ENCODE measurements at places on chromosomes 13 and 19.

DNA sequence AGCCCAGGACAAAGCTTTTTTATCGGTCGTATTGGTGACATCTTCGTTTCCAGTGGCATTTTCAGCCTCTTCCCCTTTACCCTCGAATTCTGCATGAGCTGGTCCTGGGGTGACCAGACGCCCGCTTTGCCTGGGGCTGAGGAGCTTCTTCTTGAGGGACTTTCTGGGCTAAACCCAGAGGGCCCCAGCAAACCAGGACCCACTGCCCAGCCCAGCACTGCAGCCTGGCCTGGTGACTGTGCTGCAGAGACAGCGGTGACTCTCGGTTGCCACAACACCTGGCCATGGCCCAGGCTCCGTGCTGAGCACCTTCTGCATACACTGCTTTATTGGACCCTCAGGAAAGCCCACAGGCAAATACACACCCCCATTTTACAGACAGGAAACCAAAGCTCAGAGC lies 21.0 kb downstream of the SPACA7 start:
- no peak for DNase-seq

- no peak for DNase-seq
Observed at GRCh38 chr13:41500511-41500910, 43.2 kb downstream of the RGCC start.

GRCh38 chr19:16363133-16363851 lies 38.7 kb downstream of the KLF2 start:
- DNase-seq, result no peak

- DNase-seq, result no peak
Observed at GRCh38 chr19:30276011-30276882, 95.9 kb upstream of the ZNF536 start.

GRCh38 chr19:47408156-47408938 lies 11.0 kb downstream of the MEIS3 start:
- no peak for DNase-seq

- no peak for DNase-seq
Observed at GRCh38 chr13:31413516-31413915, 213.7 kb downstream of the B3GLCT start.

DNA sequence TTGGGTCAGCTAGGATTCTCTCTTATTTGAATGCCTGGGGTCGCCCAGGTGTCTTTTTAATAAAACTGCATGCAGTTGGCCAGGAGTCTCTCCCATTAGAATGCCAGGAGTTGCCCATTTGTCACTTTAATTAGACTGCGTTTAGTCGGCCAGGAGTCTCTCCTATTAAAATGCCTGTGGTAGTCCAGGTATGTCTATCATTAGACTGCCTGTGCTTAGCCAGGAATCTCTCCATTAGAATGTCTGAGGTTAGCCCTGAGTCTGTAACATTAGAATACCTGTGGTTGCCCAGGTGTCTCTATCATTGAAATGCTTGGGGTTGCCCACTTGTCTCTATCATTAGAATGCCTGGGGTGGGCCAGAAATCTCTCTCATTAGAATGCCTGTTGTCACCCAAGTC lies 1470.9 kb downstream of the UQCRFS1 start:
- no peak for DNase-seq

GRCh38 chr13:110353339-110353977 lies 46.4 kb downstream of the COL4A2 start:
- no peak for DNase-seq

DNA sequence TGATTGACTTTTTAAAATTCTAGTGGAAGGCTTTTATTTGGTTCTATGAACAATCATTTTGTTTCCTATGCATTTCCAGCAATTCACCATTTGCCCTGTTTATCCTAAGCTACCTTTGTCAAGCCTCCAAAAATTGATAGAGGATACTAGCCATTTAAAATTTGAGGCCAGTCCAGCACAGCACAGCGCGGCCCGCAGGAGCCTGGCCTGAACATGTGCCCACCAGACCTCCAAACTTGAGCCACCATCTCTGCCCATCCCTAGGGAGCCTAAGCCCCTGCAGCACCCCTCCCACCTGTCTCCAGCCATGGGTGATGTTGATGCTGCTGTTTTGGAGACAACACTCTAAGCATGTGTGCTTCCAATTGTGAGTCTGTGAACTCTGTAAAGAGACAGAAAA lies 57.5 kb downstream of the SPRYD7 start:
- no peak for DNase-seq

DNA sequence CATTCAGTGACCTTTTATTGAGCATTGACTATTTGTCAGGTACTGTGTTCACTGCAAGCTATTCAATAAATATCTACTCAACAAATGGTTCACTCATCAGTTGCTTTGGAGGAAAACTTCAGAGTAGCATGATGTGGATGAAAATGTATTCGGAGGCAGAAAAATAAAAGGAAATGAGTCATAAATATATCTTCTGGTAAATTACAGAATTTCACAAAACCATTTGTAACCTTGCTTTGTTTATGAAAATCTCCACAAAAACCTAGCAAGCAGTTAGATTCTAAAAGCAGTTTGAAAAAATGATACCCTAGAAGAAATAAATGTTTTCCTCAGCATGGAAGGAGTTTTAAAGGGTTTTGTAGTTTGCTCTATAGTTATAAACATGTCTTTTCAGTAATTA lies 399.6 kb downstream of the LMO7 start:
- no peak for DNase-seq

GRCh38 chr13:99501848-99502301 lies 603 bp downstream of the TM9SF2 start:
- DNase-seq, result no peak

GRCh38 chr19:35514282-35514809 lies 897 bp upstream of the DMKN start:
- no peak for DNase-seq

- no peak for DNase-seq
Observed at GRCh38 chr19:18869781-18870530, 26.0 kb downstream of the CERS1 start.

- no peak for DNase-seq
Observed at GRCh38 chr19:38900202-38900629, 447 bp downstream of the NFKBIB start.

GRCh38 chr19:54938906-54939305 lies 8.4 kb downstream of the NLRP7 start:
- DNase-seq, result no peak

DNA sequence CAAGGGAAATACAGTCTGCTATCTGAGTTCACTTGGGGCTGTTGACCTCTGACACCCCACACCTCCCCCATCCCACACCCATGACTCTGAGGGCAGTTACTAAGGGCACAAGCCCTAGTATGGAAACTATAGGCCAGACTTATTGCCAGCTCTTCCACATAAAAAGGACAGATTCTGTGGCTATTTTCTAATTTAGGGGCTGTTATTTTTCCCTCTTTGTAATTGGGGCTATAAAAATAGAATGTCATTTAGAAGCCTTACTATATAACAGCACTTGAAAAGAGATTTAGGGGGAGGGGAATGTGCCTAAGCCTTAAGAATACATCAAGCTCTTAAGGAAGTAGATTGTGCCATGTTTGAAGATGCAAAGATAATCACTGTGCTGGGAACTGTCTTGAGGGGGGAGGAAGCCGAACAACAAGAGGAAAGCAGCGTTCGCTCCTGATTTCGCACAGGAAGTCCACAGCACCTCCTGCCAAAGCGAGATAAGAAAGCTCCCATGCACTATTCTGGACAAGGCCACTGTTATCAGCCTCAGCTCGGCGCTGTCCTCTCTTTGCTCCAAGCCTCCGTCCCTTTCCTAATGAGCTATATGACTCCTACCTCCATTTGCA lies 86.6 kb downstream of the FLT1 start:
- DNase-seq, result no peak

DNA sequence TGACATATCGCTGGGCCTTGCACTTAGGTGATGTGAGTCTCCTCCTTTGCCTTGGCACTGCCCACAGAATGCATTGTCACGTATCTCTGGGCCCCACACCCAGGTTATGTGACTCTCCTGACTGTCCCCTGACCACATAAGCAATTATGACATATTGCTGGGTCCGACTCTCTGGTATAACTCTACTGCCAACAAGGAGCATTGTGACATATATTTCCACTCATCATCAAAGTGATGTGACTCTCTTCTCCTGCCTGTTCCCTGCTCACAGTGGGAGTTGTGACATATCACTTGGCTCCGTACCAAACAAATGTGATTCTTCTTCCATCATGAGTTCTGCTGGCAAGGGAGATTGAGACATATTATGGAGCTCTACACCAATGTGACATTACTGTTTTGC lies 15.4 kb upstream of the ZNF681 start:
- no peak for DNase-seq

DNA sequence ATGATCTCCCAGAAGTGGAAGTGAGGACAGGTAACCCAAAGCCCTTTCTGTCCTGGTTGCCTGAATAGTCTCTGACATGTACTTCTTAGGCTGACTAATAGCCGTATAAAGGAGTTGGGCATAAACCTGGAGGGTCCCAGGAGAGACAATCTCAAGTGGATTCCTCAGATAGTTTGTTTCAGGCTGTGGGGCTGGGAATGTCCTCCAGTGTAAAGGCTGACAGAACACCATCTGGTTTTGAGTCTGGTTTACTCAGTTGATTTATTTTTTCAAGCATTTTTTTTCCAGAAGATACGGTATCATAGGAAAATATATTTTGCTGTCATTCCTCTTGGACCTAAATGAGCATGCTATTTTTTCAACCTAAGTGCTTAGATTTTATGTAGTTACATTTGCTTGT lies 15.2 kb downstream of the HTR2A start:
- no peak for DNase-seq

GRCh38 chr13:39916330-39916729 lies 260.9 kb downstream of the COG6 start:
- no peak for DNase-seq

- no peak for DNase-seq
Observed at GRCh38 chr19:33604651-33605050, 17.1 kb upstream of the CHST8 start.

DNA sequence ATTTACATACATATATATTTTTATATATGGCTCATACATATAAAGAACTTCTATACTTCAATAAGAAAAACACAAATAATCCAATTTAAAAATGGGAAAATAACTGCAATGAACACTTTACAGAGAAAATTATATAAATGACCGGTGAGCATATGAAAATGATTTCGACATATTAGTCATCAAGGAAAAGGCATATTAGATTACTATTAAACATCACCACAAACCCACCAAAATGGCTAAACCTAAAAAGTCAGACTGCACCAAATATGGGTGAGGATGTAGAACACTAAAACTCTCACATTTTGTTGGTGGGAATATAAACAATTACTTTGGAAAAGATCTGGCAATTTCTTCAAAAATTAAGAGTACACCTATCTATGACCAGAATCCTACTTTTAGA lies 316.2 kb downstream of the ENOX1 start:
- no peak for DNase-seq

DNA sequence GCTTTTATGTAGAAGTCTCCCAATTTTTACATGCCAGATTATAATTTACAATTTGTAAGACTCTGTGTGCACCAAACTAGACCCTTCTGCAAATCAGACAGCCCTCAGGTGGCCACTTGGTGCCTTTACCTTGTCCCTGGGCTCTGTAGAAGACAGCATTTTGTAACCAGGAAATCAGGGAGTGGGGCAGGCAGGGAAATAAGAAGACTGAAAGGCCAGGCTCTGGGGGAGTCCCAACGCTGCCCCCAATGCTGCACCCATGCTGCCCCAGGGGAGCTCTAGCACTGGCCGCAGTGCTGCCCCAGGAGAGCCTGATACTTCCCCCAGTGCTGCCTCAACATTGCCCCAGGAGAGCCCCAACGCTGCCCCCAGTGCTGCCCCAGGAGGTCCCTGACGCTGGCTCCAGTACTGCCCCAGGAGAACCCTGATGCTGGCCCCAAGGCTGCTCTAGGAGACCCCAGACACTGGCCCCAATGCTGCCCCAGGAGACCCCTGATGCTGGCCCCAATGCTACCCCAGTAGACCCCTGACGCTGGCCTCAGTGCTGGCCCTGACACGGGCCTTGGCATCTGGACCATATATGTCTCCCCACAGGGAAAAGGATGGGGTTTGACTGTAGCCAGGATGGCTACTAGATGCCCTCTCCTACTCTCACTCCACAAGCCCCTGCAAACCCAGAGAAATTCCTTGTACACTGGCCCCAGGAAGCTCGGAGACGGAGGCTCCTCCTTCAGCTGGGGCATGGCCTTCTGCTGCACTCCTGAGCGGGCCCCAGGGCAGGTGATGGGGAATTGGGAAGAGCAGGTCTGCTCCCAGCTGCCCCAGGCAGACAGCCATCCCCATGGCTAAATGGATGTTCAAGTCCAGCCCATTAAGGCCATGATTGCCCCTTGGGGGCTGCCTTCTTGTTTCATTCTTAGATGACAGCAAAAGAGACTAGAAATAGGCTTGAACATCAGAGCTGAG lies 23.6 kb downstream of the VSTM2B start:
- DNase-seq, result no peak

DNA sequence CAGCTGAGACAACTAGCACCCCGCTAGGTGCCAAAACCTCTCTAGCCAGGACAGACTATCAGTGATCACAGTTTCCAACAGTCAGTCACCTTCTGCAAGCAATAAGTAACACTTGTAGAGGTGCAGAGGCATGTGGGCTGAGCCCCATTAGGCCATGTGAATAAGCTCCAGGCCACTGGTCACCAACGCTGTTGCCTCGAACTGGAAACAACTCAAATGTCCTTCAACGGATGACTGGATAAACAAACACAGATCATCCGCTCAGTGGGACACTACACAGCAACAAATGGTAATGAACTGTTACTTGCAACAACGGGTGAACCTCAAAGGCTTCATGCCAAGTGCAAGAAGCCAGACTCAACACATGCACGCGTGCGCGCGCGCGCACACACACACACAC lies 27.5 kb upstream of the TMEM160 start:
- DNase-seq, result no peak

DNA sequence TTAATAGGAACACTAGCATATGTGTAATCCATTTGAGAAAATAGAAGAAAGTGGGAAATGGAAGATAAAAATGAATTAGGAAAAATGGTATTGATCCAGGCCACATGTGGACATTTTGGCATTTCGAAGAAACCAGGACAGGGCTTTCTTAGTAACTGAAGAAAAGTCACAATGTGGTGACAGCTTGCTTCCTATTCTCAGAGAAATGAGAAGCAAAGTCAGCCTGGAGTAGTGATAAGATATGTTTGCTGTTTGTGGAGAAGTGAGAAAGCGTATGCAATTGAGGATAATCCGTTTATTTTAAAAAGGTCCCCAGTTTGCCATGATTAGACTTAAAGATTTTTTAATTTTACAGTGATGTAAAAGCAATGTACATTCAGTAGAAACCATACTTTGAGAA lies 127.9 kb downstream of the SLITRK6 start:
- DNase-seq, result no peak

DNA sequence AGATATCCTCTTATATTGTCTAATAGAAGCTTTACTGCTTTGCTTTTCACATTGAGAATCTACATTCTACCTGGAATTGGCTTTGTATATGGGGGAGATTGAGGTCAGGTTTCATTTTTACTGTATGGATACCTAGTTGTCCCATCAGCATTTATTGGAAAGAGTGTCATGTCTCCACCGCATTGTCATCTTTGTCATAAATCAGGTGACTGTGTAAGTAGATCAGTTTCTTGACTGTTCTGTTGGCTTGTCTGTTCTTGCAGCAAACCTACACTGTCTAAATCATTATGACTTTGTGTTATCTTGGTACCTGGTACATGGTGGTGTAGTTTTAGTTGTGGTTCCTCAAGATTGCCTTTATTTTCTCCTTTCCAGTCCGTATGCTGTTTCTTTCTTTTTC lies 5.8 kb downstream of the URI1 start:
- DNase-seq, result no peak

All from stimulated activated CD4-positive, alpha-beta T cell treated with anti-CD3 and anti-CD28 coated beads, Interleukin-15, amount 100 ng/mL, for 1 hour (primary cell).